ENCODE measurements at places on chromosomes 1 and 21.

DNA sequence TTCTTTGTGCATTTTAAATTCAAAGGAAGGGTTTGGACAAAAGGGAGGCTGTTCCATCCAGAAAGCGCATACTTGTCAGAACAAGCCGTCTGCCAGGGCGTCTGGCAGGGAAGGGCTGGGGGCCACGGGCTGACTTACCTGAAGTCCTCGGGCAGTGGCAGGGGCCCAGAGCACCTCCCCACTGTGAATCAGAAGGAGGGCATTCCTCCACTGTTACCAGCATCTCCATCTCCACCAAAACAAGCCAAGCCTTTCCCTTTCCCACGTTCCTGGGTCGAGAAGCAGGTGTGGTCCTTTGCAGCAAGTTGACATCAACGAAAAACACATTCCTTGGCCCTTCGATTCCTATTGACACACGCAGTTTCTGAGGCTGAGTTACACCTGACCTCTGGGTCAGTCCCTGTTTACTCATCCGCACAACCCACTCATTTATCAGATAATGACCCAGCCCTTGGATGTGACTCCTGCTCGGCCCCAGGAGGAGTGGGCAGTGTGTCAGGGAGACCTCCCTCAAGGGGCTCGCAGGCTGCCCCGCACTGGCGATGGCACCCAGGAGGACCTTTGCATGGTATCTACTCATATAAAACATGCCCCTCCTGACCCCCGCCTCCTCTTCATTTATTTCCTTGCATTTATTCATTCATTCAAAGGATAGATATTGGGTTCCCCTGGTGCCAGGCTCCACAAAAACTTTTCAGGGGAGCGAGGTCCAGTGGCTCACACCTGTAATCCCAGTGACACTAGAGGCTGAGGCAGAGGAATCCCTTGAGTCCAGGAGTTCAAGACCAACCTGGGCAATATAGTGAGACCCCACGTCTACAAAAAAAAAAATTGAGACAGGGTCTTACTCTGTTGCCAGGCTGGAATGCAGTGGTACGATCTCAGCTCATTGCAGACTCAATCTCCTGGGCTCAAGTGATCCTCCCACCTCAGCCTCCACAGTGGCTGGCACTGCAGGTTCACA, 60.2 kb downstream of the TOMM20 start:
- no peak for DNase-seq

DNA sequence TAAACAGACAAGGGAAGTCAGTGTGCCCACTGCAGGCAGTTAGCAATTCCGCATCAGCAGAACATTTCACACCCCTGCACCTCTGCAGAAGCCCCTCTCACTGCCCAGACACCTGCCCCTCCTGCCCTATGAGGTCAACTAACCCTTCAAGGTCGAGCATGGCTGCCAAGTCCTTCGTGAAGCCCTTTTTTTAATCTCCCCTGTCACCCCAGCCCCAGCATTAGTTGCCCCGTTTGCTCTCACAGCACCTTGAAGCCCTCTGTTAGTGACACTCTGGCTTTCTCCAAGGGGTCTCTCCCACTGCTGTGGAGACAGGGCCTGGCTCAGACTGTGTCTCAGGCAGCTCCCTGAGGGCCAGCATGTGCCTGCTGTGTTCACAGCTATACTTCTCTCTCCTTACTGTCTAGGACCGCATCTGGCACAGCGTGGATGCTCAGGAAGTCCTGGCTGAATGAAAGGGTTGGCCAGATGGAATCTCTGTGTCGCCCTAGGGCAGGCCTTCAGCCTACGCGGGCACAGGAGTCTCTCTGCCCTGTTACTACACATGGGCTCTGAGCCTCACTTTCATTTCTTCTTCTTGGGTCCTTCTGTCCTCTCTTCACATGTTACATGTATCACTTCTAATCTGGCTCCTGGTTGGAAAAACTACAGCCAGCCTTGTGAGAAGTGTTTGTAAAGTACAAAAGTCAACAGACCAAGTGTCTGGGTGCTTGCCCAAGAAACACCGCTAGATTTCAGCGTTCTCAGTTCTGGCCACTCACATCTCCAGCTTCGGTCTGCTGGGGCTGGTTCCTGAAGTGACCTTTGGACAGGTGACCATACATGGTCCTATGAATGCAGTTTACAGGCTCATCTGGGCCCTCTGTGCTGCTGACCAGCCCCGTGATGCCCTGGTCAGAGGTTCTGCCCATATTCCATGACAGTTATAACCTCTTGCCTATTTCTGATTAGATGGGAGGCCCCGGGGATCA, 19.7 kb downstream of the SLC2A1 start:
- no peak for DNase-seq

DNA sequence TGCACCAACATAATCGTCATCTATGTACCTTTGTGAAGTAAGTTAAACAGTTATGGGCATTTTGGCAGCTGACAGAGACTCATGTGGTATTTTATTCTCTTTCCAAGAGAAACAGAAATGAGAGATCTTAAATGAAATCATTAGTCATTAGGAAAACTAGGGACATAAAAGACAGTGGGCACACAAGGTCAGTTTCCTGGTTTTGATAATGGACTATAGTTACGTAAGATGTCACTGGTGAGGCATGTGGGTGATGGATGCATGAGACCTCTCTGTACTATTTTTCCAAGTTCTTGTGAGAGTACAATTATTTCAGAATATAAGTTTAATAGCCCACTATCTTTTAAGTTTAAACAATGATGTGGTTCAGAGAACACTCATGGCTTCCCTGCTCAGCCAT, 216.9 kb downstream of the APP start:
- DNase-seq, result no peak

GRCh38 chr1:47578026-47578720, 140.3 kb downstream of the FOXD2 start:
- DNase-seq, result no peak

- DNase-seq, result no peak
Measured at GRCh38 chr1:3461934-3462275, 7.4 kb downstream of the ARHGEF16 start.
